ENCODE measurements at places on chromosomes 7 and 10.

- DNase-seq, result no peak
Measured at GRCh38 chr7:98288064-98288823, 6.8 kb downstream of the BRI3 start.

- no peak for DNase-seq
Measured at GRCh38 chr10:24206334-24206733, 2.6 kb upstream of the KIAA1217 start.

- no peak for DNase-seq
Measured at GRCh38 chr7:21383227-21384220, 44.4 kb upstream of the SP4 start.

DNA sequence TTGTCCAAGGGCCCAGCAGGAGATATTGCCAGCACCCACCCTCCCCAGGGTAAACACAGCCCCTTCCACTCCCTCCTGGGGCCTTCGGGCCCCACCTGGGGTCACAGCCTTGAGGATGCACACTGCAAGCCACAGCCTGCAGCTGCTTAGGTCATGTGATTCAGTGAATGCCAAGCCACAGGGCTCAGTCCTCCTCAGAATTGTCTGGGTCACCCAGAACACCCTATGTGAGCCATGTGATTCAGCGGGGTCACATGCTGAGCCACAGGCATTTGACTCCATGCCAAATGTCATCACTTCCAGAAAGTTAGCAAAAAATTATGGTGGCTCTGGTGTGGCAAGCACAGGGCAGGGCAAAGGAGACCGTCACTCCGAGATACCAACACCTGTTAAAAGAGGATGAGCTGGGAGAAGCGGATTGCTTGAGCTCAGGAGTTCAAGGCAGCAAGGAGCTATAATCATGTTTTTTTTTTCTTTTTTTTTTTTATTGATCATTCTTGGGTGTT is 17.2 kb upstream of the PSAP start:
- no peak for DNase-seq

GRCh38 chr10:44742248-44742647 is 168.9 kb upstream of the TMEM72 start:
- DNase-seq, result no peak

Measured in SHP77 treated with DMSO at 0.1 percent for 48 hours (cell line).